Gastrocnemius medialis (tissue), 4 donors: ENCODE measurements at places on chromosomes 11 and 22.

- no peaks in the 10 kb centered on the region for H3K27me3 ChIP-seq
- H3K27ac ChIP-seq = no peak overlapping the region
- H3K36me3 ChIP-seq = no peaks in the 10 kb centered on the region
- no peak overlapping the region for H3K4me3 ChIP-seq
- DNase-seq = no peak
Observed at GRCh38 chr11:46064221-46064620, 57.0 kb downstream of the PHF21A start.

- peaks cover 31% of the 10 kb centered on the region for H3K36me3 ChIP-seq
- no peak for DNase-seq
- H3K4me3 ChIP-seq = no peak overlapping the region
- no peak overlapping the region for H3K27ac ChIP-seq
- H3K27me3 ChIP-seq = no peaks in the 10 kb centered on the region
Observed at GRCh38 chr22:38075105-38075825, 8.7 kb downstream of the SLC16A8 start.

- H3K4me3 ChIP-seq = no peak overlapping the region
- H3K4me1 ChIP-seq = no peaks in the 10 kb centered on the region
- DNase-seq = no peak
- no peak overlapping the region for H3K27ac ChIP-seq
Observed at GRCh38 chr11:125923012-125923579, 18.8 kb downstream of the DDX25 start.

DNA sequence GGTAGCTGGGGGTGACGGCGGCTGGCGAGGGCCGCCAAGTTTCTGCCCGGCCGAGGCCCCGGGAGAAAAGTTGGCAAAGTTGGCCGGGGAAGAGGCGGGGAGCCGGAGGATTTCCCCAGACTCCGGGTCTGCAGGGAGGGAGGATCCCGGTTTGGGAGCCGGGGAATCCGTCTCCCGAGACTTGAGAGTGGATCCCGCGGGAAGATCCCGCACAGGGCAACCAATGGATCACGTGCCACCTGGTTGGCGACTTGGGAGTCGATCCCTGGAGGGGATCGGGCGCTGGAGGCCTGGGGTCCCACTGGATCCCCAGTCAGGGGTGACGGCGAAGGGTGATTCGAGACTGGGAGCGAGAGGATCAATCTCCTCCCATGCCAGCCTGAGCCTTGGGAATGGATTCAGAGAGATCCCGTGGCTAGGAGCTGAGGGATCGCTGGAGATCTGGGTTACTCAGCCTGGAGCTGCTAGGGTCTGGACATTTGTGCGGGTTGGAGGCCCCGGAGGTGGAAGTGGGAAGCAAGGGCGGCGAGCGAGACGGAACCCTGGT, 394 bp downstream of the KIAA1671 start:
- H3K27me3 ChIP-seq = peaks cover 10% of the 10 kb centered on the region
- peak overlapping the region; percentile 82 for H3K4me3 ChIP-seq
- H3K36me3 ChIP-seq = no peaks in the 10 kb centered on the region
